ENCODE measurements at places on chromosomes 2 and 18.

DNA sequence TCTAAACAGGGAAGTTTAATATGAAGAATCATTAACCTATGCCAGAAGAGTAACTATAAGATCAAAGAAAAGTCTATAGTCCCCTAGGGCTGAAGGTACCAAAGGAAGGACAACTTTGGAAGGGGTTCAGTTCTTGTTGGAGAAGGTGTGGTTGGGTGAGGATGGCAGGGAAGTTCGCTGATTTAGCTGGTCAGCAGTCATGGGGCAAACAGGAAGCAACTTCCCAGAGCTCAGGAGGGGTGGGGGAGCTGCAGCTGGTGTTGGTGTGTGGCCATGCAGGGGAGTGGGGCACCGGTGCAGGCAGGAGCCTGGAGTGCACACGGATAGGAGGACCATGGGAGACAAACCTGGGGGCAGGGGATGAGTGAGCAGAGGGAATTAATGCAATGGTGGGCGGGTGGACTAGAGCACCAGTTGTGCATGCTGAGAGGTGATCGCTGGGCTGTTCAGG lies 34.0 kb downstream of the FHOD3 start:
- DNase-seq = no peak

GRCh38 chr2:128395196-128395595 lies 76.5 kb upstream of the HS6ST1 start:
- no peak for DNase-seq

GRCh38 chr2:101386599-101387150 lies 628 bp downstream of the CREG2 start:
- no peak for DNase-seq

DNA sequence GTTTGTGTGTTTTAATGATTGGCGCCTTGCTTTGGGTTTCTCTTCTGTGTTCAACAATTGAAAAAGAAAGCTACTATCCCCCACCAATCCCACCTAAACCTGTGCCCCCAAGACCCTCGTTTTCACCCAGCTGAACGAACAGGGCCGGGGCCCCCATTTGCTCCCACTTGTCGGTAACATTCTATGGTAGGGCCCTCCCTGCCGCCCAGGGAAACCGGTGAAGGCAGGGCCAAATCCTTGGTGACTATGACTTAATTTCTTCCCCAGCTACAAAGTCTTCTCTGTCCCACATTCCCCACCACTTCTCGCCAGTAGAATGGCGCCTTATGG lies 598 bp upstream of the SNRNP200 start:
- DNase-seq = no peak

GRCh38 chr2:110853516-110853915 lies 121.1 kb downstream of the ACOXL start:
- peak; percentile 46 for DNase-seq

DNA sequence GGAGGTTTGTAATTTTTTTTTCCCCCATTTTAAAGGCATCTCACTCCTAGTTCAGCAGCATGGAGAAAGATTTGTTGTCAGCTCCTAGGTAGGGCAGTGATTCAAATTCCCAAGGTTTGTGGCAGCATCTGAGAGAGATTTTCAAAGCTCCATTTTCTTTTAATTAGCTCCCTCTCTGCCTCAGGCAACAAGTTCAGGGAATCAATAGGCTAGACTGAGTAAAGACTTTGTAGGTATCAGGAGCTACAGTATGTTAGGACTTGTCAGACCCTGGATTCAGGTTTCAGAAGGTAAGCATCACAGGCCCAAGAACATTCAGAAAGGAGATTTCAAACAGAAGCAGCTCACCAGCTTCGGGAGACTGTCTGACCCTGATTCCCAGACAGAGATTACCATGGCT lies 273.3 kb upstream of the ERBB4 start:
- DNase-seq = no peak

GRCh38 chr2:97646977-97647376 lies 1.1 kb downstream of the COX5B start:
- DNase-seq = no peak

- no peak for DNase-seq
Observed at GRCh38 chr2:189406586-189407233, 34.6 kb upstream of the WDR75 start.

DNA sequence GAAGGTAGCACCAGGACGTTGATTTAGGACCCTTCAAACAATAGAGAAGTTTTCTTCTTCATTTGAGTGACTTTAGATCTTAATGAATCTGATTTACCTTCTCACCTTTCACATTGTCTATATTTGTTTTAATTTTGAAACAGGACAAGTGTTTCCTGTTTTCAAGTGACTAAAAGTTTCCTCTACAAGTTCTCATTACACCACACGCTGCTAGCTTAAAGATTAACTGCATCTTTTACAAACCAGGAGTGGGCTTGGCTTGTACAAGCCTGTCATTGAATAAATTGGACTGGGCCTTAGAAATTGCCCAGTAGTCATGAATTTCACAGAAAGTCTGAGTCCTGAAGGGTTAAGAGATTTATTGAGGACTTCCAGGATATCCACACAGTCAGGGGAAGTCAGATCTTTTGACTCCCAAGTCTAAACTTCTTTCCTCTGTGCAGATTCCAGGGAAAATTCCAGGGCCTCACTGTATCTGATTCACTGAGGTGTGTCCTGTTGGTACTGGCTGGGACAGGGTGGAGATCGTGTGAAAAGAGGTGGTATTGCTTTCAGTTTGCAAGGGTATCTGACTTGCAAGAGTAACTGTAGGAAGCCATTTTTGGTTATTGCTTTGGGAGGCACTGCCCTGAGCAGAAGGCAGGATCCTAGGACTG lies 3.4 kb downstream of the SGPP2 start:
- no peak for DNase-seq

All from suppressor macrophage treated with lipopolysaccharide for 4 hours (primary cell).